Vagina (tissue), 2 donors: ENCODE measurements at places on chromosomes 13 and 19.

- no peak for DNase-seq
Observed at GRCh38 chr19:8552810-8553209, 24.4 kb downstream of the MYO1F start.

DNA sequence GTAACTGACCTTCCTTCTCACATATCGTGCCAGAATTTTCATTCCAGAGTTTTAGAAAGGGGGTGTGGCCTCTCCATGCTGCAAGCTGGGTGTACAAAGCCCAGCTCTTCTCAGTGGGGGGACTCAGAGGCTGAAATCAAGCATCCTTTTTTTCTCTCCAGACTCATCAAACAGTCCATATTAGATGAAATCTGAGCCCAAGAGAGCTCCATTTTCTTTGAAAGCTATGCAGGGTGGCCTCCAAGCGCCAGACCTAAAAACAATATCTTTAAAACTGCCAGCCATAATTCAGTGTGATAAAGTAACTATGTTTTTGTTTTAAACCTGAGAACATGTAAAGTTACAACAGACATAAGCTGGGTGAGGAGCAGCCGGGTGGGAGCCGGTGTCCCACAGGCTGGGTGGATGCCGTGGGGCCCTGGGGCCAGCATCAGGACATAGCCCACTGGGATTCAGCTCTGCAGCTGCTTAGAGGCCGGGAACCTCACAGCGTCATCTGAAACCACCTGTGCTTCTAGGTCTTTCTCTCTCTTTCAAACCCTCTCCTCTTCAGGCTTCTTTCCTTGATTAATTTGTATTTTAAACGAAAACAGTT is 249.2 kb downstream of the ZNF536 start:
- DNase-seq, result no peak

DNA sequence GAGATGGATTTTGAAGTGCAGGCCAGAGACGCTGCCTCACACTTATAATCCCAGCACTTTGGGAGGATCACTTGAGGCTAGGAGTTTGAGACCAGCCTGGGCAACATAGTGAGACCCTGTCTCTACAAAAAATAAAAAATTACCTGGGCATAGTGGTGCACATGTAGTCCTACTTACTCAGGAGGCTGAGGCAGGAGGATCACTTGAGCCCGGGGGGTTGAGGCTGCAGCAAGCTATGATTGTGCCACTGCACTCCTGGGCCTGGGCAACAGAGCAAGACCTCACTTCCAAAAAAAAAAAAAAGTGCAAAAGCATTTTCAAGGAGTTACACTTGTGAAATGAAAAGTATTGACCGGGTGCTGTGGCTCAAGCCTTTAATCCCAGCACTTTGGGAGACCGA is 27.6 kb upstream of the FBXO17 start:
- DNase-seq, result no peak

- no peak for DNase-seq
Observed at GRCh38 chr19:2507109-2507508, 31.2 kb downstream of the GADD45B start.

GRCh38 chr13:100069278-100069677 is 19.6 kb upstream of the PCCA start:
- DNase-seq, result no peak

DNA sequence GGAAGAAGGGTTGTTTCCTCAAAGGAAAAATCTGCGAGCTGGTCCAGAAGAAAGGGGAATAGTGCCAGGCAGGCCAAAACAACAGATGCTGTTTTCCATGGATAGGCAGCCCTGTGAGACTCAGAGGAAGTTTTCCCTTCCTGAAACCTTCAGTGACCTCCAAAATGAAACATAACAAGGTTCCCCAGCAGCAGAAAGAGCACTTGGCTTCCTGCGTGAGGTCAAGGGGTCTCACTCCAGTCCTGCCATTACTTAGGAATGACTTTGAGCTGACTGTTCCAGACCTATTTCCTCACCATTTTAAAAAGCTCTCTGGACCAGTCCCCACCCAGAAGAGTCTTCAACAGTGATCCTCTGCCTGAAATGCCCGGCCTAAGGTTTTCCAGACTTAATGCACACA is 104.6 kb upstream of the IPO5 start:
- no peak for DNase-seq

GRCh38 chr13:44283600-44283999 is 90.0 kb upstream of the SERP2 start:
- no peak for DNase-seq

GRCh38 chr13:50511877-50512341 is 331.6 kb downstream of the DLEU7 start:
- no peak for DNase-seq

DNA sequence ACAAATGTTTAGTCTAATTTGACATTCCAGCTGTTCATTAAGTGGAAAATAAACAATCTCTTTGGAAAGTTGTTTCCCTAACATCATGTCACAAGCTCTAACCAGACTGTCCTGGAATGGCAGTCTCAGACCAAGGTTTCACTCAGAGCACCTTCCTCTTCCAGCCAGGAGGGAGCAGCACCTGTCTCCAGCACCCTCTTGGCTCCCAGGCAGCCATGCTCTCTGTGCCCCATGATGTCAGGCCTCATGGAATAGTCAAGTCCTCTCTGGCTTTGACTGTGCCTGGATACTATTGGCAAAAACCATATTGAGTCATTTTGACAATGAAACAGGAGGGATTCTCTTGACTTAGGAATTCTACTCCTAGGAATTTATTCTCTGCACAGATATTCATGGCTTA is 171.4 kb downstream of the OXGR1 start:
- no peak for DNase-seq
